ENCODE measurements at places on chromosomes 7 and 10.

DNA sequence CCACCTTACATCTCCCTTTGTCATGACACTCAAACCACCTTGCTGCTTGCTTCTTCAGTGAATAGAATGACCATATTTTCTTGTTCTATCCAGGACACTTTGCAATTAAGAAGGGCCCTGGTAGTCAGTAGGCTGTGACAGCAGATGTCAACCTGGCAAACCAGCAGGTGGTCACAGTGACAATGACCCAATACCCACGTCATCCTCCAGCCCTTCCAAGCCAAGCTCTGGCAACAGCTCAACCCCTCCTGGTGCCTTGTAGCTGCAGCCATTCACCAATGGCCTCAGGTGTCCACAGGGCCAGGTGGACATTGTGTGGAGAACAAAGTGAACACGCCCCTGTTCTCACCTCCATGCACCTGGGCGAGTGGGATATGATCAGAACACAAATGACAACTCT lies 87.6 kb upstream of the MACROH2A2 start:
- DNase-seq: no peak

- DNase-seq: no peak
These were observed 74.4 kb upstream of the STK17A start for GRCh38 chr7:43508461-43508860.

- no peak for DNase-seq
These were observed 50.0 kb upstream of the BET1 start for GRCh38 chr7:94054130-94054529.

DNA sequence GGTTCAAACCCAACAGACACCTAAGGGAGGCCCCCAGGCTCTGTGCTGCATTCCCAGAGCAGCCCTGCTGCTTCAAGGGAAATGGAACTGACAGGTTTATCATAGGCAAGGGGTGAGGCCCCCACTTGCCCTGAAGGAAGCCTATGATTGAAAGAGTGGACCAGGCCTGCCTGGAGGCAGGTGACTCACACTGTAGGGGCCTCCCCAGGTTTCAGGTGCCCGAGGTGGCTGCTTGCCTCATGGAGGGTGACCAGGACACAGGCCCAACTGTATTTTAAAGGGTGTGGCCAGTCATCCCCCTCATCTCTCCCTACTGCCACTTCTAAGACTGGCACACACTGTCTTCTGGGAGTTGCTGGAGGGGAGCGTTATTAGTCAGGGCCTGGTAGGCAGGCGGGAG lies 85.4 kb downstream of the ATXN7L1 start:
- no peak for DNase-seq

GRCh38 chr7:16509829-16510228 lies 16.8 kb upstream of the LRRC72 start:
- no peak for DNase-seq

GRCh38 chr7:115060095-115060870 lies 138.4 kb downstream of the MDFIC start:
- DNase-seq: peak; percentile 1
